Spleen (tissue), 13 donors: ENCODE measurements at places on chromosomes 3 and 15.

- DNase-seq, result no peak
Observed at GRCh38 chr3:186068243-186068552, 40.7 kb downstream of the ETV5 start.

DNA sequence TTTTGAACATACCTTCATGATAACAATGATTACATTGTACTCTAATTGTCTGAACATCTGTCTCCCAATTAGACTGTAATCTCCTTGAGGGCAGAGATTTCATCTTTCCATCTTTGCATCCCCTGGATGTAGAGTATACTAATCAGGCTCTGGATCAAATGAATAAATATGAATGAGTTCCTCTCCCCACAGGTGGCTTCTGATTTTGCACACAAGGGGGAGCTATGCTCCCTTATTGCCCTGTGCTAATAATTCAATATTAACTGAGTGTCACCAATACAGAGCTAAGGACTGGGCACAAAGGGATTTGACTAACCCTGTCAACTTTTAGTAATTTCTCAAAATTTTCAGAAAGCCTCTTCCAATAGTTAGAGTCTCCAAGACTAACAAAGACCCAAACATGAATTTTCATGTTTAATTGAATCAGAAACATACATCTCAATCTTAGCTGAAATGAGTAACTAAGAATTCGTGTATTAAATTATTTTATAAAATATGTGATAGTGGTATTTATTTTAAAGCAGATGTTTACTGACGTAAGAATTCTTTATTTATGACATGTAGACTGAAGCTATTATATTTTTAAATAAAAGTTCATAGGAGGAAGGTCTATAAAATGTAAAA, 3.0 kb downstream of the DUOXA1 start:
- no peak for DNase-seq

DNA sequence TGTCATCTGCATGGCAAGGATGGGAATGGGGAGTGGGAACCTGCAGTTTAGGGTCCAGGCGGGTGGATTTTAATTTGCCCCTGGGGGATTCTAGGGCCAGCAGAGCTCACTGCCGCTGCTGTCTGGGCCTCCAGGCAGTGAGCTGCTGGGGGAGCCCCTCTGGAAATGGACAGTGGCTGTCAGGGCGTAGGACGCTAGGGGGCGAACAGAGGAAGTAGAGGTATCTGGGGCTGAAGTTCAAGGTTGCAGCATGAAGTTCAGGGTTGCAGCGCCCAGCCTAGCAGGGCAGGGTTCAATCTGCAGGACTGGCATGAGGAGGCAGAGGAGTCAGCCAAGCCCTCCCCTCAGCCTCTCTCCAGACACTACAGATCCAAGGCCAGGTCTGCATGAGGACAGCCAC, 49.5 kb downstream of the APBA2 start:
- DNase-seq, result peak; percentile 79

DNA sequence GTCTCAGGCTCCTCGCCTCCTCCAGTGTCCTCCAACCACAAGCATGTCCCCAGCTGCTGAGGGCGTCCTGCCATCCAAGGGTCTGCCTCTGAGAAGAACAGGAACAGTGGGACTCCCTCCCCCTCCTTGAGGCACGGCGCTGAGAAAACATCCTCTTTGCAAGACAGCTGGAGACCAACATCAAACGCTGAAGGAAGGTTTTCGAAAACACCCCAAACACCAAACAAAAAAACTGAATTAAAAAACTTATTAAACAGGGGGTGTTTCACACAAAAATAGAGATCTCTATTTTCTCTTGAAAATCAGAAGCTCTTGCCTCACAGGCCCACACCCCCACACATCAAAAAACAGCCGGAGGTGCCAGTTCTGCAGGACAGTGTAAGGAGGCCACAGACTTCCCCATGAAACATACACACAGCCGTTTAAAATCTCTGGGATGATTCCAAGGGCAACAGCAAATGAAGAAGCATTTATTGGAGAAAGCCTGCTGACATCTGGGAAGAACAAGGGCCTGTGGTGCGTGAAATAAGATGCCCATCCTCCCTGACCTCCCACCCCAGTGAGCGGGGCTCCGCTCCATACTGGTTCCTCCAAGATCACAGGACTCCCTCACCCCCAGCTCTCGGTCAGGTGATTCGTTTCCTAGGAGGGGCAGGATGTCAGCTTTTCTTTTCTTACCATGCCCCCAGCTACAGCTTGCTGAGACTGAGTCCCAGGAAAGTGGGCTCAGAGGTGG, 71.3 kb downstream of the NUP210 start:
- DNase-seq, result no peak

DNA sequence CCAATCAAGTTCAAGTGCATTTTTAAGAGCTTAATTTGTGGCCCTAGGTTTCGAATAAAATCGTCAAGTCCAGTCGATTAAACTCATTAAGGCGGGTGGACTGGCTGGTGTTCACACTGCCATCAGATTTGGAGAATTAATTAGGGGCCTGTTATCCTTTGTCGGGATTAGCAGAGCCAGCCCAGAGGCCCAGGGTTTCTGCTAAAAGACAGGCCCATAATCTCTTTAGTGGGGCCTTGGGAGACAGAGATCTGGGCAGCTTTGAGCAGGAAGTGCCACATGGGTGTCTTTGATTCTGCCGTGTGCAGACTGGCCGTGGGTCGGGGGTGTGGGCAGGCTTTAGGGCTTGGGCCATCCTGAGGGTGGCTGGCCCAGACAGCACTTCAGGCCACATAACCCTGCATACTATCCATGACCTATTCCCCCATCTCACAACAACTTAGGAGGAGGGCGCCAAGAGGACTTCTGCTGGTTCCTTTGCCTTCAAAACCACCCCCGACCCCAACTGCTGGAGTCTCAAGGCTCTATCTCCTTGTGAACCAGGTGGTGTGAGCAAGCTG, 94.7 kb downstream of the PLXNA1 start:
- DNase-seq, result peak; percentile 34

DNA sequence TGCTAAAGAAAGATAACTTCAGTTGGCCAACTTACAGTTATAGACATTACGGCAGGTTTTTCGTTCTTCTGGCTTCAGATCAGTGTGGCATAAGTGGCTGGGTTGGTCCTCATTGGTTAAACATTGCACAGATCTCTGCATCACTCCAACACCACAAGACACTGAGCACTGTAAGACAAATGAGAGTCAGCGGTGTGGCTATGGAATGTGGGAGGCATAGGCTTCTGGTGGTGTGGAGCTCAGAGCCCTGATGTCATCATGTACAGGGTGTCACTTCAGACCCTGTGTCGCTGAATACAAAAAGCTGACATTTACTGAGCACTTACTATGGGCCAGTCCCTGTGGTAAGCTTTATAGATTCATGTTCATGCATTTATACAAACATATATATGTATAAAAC, 146.0 kb downstream of the ADAMTS9 start:
- no peak for DNase-seq

DNA sequence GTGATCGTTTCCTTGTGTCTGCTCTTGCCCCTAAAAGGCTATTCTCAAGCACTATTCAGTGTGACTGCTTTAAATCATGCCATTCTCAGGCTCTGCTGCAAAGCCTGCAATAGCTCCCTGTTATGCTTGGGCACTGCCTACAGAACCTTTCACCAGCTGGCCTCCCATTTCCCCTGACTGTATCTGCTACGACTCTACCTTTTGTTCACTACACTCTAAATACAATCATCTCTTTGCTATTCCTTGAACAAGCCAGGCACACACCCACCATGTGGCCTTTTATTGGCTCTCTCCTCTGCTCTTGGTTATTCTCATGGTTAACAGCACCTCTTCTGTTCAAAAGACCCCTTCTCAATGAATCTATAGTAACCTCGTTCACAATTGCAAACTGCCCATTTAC, 29.6 kb upstream of the FNDC3B start:
- DNase-seq, result no peak
